ENCODE measurements at places on chromosomes 5 and 9. TPM values are rescaled to one million over a fixed set of nuclear protein-coding genes. Genes with fewer than 3 reads are reported as not detected.

- no peak overlapping the region for H3K27ac ChIP-seq
- no peaks in the 10 kb centered on the region for H3K27me3 ChIP-seq
- DNase-seq = no peak
Measured at GRCh38 chr5:107634981-107635848, 35.5 kb downstream of the EFNA5 start.

- H3K27me3 ChIP-seq = no peaks in the 10 kb centered on the region
- no peak for DNase-seq
- no peaks in the 10 kb centered on the region for H3K36me3 ChIP-seq
Measured at GRCh38 chr5:53601570-53601969, 41.1 kb downstream of the NDUFS4 start.

DNA sequence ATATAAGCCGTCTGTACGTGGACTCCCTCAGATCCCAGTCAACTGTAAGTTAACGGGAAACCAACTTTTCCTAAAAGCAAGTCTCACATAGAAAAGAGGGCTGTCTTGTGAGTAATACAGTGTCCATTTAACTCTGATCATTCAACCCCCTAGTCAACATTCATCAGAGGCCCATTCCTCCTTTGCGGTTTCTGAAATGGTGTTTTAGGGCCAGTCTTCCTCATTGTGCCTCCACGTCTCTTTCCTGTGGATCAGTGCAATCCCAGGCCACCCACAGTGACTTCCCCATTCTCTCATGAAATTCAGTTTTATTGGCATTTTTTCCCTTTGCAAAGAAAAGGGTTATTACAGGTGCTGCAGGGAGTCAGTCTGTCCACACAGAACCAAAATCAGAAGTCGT is 261.8 kb downstream of the NR3C1 start:
- no peak overlapping the region for H3K27ac ChIP-seq
- no peaks in the 10 kb centered on the region for H3K4me1 ChIP-seq
- no peaks in the 10 kb centered on the region for H3K36me3 ChIP-seq
- no peak overlapping the region for H3K4me3 ChIP-seq

DNA sequence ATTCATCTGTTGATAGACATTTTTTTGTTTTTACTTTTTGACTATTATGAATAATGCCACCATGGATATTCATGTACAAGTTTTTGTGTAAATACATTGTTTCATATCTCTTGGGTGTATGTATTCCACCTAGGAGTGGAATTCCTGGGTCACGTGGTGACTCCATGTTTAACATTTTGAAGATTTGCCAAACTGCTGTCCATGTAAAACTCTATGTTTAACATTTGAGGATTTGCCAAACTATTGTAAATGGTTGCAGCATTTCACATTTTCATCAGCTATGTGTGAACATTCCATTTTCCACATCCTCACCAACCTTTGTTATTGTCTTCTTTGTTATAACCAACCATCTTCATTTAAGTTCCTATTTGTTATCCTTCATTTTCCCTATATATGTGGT is 12.2 kb downstream of the TMEFF1 start:
- H3K4me3 ChIP-seq = no peak overlapping the region
- no peaks in the 10 kb centered on the region for H3K36me3 ChIP-seq
- H3K4me1 ChIP-seq = no peaks in the 10 kb centered on the region
- no peak for DNase-seq
- H3K27ac ChIP-seq = no peak overlapping the region
- H3K27me3 ChIP-seq = no peaks in the 10 kb centered on the region

The NR4A3 gene
- 0.32 TPM for total RNA-seq
